Activated T-helper 1 cell treated with anti-CD3 and anti-CD28 coated beads, Interleukin-12 subunit alpha, Interleukin-12 subunit beta, Interleukin-2, Interleukin-4 antibody, amounts not matched to agents 30 ng/mL and 10 ng/mL and 1 ng/mL, durations not matched to agents 14 hours and 24 hours and 36 hours (primary cell): ENCODE measurements at places on chromosomes 12 and 14. TPM values are rescaled to one million over a fixed set of nuclear protein-coding genes. Genes with fewer than 3 reads are reported as not detected.

- DNase-seq, result peak; percentile 40
Measured at GRCh38 chr12:46269429-46270241, 792 bp upstream of the SLC38A1 start.

Gene RASSF9
- not detected in 2 replicates for total RNA-seq

DNA sequence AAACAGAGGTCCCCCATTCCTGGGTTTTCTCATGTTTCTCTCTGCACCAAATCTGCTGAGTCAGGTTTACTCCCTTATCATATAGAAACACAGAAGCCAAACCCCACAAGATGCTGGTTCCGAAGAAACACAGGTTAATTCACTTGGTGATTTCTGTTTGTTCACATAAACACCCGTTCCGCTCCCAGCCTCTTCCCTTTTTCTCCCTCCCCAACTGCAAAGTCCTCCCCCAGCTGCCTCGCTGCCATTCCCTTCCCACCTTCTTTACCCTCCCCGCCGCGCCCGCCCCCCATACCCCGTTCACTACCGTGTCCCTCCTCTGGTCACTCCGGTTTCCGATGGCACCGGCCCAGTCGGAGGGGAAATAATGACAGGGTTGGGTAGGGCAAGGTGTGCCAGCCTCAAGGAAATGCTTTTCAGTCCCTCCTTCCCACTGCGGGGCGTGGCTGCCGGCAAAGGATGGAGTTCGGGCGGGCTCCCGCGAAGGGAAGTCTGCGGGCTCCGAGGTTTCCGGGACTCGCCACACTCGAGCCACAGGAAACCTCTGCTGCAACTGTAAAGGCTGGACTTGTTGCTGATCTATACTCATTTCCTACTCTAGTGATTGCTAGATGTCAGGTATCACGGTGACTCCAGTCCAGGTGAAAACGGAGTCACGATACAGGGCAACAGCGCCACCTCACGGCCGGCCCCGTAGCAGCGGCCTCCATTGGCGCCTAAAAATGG is at the start of gene STYK1:
STYK1 (minus strand) TSS at position 394 of the 726 bp plus-strand sequence. CDS start 39,434 bp downstream, outside the sequence.
- DNase-seq, result peak; percentile 73

DNA sequence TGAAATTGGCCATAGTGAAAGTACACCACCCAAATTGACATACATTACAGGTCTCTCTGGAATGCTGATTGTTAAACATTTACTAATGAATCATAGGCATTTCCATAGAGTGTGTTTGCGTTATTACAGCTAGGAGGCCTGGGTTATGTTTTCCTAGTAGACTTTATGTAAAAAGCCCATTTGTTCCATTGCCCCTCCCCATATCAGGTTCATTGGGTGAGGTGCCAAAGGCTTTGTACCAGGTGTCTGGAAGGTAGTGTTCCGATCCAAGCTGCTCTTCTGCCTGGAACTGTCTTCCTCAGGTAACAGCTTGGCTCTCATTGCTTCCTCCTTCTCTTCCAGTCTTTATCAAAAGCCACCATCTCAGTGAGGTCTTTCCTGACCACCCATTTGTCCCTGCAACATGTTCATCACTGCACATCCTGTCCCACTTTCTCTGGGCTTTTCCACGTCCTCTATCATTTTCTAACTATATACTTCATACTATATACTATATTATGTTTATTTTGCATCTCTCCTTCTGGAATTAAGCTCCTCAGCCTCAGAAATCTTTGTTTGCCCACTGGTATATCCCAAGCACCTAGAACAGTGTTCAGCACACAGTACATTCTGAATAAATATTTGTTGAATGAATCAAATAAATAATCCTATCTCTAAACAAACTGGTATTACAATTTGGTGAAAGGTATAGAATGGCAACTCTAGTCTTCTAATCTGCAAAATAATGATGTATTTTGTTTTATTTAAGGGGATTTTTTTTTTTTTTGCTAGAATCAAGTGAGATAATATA is 252.3 kb downstream of the KTN1 start:
- DNase-seq, result no peak

DNA sequence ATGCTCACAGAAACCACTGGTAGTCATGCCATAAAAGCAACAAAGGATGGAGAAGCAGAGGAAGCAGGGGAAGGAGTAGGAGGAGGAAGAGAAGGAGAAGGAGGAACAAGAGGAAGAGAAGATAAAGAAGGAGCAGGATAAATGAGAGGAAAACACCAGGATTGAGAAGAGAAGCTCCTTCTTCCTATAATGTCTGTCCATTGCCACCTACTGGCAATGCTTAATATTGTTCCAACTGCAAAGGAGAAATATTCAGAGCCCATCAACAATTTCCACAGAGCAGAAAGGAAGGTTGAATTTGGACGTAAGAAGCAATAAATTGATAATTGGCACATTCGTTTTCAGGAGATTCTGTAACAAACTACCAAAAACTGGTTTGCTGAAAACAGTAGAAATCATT is 898.4 kb downstream of the SLC16A7 start:
- DNase-seq, result no peak

Gene KRT72
- total RNA-seq, result not detected in 2 replicates

- DNase-seq, result no peak
Measured at GRCh38 chr14:49888293-49888692, 4.6 kb upstream of the ARF6 start.

Gene PTPRR
- total RNA-seq, result not detected in 2 replicates

GRCh38 chr12:50639721-50640120 is 124.2 kb upstream of the ATF1 start:
- DNase-seq, result no peak

Gene IRAK3
- total RNA-seq, result 3.2 TPM in 2 replicates

DNA sequence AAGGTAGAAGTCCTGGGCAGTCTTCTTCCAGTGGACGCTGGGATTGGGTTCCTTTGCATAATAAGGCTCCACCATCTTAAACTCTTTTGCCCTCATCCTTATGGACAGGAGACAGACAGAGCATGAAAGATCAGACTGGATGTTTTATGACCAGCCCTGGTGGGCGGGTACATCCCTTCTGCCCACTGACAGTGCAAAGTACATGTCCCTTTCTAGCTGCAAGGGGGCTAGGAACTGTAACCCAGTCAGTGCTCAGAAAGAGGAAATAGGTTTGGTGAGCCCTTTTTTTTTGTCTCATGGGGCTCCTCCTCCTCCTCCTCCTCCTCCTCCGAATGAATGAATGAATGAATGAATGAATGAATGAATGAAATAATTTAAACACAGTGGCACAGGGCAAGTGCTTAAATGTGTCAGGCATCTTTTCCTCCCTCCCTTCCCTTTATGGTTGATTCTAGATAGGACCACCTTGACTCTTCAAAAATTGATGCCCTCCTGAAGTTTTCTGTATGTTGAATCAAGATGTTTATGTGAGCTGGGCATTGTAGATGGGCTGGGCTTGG is 36.4 kb upstream of the HNF1A start:
- no peak for DNase-seq

- DNase-seq, result no peak
Measured at GRCh38 chr14:20970647-20970982, 15.3 kb downstream of the RNASE2 start.

- peak; percentile 38 for DNase-seq
Measured at GRCh38 chr12:52020539-52021336, 14.0 kb downstream of the TAMALIN start.

Gene ATP2A2
- 208 and 211 TPM in 2 replicates for total RNA-seq

Gene GLT8D2
- 0.13 TPM in 1 of 2 replicates, not detected in the other for total RNA-seq

Gene PPP1R1A
- total RNA-seq, result 0.29 TPM in 1 of 2 replicates, not detected in the other

- DNase-seq, result no peak
Measured at GRCh38 chr12:121837680-121838079, 21.0 kb downstream of the HPD start.

GRCh38 chr14:78848234-78848820 is 678.2 kb downstream of the NRXN3 start:
- DNase-seq, result no peak

DNA sequence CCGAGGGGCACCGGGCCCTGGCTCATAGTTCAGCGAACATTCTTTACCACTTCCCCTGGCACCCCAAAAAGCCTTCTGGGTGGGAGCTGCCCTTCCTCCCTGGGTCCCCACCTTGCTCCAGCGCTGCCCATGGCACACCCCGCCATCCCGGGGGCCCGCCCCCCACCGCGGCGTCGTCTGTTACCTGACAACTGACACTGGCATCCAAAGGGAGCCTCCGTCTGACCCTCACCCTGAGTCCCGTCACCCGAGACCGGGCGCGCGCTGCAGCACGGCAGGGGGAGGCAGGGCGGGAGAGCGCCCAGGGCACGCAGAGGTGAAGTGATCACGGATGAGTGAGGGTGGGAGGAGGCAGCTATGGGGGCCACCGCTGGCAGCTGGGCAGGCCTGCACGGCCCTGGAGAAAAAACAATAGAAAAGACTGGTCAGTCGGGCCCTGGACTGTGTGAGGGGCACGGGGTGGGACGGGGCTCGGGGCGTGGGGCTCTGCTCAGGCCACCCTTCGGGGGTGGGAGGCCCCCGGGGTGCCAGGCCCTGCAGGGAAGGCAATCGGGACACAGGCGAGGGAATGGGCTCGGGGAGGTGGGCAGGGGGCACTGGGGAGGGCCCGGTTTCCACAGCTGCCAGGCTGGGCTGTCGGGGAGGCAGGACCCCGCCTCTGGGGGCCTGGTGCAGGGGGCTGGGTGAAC is 40.7 kb downstream of the BCL11B start:
- DNase-seq, result no peak

Gene OR4E2
- total RNA-seq, result not detected in 2 replicates

DNA sequence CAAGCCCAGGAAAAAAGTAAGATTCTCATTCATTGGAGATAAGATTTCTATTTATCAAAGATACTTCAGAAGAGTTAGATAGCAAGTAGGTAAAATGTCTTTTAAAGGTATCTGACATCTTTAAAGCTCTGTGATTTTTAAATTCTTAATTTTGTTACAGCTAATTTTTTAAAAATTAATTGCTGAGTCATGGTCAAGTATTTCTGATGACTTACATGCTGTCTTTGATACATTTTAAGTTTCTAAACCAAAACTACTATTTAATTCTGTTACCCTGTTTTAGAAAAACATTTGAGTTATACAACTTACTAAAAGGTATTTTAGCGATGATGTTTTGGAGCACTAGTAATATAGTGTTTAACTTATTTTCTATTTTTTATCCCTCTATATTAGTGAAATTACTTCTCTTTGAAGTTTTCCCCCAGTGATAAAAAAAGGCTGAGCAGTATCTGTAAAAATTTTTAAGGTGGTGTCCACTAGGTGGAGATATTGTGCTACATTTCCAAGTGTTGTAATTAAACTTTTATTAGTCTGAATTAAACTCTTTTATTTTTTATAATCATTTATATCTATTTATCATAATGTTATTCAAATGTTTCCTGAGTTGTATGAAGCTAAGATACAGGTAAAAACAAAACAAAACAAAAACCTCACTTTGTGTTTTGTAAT is 11.5 kb downstream of the ALG10 start:
- no peak for DNase-seq

- no peak for DNase-seq
Measured at GRCh38 chr14:100076133-100076532, 10.9 kb downstream of the EVL start.

- DNase-seq, result no peak
Measured at GRCh38 chr12:93990832-93991803, 157.3 kb upstream of the PLXNC1 start.
